Amniotic stem cell (primary cell): ENCODE measurements at places on chromosomes 13 and 19.

DNA sequence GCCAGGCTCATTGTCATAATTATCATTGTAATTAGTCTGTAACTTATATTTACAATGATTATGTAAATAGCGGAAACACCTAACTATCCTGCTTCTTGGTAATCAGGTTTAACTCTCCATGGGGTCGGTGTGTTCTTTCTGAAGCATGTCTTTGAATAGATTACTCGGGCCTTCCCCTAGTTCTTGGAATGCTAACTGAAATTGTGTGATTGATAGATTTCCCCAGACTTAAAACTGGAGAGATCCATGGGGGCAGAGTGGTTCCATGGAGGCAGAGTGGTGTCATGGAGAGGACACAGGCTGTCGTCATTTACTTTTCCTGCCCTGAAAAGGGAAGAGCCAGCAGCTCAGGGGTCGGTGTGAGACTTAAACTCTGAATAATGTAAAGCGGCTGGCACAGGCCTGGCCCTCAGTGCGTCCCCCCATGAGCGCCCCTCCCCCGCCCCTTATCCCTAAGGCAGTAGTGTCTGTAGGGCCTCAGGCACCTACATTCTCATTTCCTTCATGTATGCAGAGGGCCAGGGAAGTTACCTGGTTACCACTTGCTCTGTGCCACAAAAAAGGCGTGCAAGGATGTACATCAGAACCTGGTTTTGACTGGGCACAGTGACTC is 225.1 kb downstream of the TM9SF2 start:
- no peak for DNase-seq

DNA sequence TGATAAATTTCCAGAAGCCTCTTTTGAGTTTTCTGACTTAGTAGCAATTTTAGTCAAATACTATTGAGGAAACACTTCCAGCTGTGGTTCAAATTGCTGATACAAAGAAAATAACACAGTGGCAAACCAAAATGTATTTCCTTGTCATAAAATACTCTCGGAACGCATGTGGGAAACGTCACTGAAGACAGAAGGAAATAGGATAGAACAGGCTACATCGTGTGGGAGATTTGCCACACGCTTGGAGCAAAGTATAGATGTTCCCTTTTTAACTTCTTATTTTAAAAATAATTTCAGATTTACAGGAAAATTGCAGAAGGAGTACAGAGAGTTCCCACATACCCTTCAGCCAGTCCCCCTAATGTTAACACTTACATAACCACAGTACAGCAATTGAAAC is 88.8 kb downstream of the ING1 start:
- no peak for DNase-seq

GRCh38 chr19:31910224-31910623 is 435.2 kb upstream of the ZNF507 start:
- no peak for DNase-seq

GRCh38 chr19:5205381-5205780 is 135.2 kb downstream of the PTPRS start:
- no peak for DNase-seq

DNA sequence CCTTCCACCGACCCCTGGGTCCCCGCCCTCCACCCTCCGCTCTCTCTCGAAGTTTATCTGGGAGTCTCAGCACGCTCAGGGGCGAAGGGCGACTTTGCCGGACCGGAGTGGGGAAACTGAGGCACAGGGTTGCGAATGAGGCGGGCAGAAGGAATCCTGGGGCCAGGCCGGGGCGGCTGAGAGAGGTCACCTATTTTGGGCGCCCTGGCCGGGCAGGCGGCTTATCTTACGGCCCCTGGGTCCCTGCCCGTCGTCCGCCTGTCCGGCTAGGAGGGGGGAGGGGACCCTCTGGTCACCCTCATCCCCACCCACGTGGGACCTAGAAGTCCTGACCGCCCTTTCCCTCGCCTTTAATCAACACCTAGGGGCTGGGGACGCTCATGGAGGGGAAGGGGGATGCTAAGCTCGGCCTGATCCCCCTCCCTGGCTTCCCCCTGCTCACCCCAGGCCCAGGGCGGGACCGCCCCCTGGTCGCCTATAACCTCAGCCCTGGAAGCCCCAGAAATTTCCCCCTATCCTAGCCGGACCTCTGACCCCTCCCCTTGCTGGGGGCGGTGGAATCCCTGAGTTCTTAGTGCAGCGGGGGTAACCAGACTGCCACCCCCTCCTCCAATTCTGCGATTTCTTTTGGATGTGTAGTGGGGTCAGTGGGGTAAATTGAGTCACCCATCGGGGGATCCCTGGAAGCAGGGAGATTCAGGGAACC is 556 bp downstream of the TRIP10 start:
- DNase-seq = no peak

DNA sequence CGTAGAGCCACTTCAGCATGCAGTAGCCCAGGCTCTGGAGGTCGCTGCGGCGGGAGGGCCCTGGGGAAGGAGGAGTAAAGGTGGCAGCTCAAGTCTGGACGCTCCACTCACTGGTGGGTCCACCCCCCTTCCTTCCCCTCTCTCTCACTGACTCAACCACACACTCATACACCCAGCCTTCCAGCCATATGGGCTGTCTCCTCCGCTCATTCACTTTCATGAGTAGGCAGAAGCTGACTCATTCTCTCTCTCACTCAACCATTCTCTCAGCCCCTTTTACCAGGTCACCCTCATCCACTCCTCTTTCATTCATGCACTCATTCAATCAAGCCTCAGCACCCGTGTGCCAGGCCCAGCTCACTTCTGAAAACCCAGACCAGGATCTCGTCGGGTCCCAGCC is 27.5 kb upstream of the SIGLEC11 start:
- no peak for DNase-seq

- no peak for DNase-seq
Observed at GRCh38 chr13:50893211-50893852, 16.3 kb upstream of the RNASEH2B start.

- DNase-seq = no peak
Observed at GRCh38 chr19:23312515-23312914, 62.3 kb upstream of the ZNF724 start.
